ENCODE measurements at places on chromosomes 2 and 18.

DNA sequence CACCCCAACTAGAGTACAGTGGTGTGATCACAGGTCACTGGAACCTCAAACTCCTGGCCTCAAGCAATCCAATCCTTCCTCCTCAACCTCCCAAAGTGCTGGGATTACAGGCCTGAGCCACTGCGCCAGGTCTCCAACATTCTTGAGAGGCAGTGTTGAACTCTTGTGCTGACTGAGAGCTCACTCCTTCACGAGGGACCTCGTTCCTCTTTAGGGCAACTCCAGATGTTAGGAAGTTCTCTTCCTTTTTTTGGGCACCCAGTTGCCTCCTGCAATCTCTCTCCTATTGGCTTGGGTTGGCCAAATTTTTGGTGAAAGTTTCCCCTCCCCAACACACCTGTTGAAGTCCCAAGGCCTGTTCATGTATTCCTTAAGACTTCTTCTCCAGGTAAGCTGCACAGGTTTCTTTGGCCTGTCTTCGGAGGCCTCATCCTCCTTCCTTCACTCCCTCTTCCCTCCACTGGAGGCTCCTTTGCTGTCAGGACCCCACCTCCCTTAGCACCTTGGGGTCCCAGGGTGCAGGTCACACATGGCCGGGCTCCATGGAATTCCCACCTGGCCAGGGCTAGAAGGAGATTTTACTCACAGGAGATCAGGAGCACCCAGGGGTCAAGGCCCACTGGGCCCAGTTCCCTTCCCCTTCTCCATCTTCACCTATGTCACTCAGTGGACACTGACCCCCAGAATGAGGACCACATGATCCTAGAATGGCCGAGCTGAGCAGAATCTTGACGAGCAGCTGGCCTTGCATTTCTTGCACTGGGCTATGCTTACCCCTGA is 94.6 kb upstream of the SMAD2 start:
- no peak for DNase-seq

- DNase-seq = no peak
These were observed 117.2 kb upstream of the NCK2 start for GRCh38 chr2:105627534-105627933.

DNA sequence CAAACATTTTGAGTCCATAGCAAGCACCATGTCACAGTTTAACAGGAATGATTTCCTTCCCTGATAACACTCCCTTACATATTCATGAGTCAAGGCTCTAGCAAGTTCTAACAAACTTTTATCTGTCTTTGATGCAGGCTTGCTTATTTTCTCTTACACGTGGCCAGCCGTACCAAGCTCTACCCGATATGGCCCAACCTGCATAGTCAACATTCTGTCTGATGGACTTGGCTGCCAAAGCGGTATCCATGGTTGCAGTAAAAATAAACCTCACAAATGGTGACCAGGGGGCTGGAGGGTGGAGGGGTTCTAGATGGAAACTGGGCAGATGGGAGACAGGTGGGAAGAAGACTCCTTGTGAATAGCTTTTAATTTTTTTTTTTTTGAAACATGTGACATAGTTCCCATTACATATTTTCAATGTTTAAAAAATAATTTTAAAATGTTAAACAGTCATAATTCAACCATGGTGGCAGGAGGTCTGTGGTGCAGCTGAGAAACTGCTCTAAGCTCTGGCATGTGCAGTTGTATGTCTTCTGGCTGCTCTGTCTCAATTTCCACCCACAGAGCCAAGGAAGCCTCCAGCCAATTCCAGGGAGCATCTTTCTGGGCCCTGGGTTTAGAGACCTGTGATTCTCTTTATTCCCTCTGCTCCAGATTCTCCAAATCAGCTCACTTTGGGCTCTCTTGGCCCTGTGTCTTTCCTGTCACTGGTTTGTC is 20.7 kb upstream of the CXCR1 start:
- DNase-seq = no peak

GRCh38 chr18:10453806-10454680 is at the start of gene APCDD1:
Gene APCDD1, plus strand, starts transcription at chr18:10454635. Its CDS starts 347 bp downstream, at chr18:10454982.
- DNase-seq = peak; percentile 66

GRCh38 chr2:181910028-181910831 is 18.7 kb downstream of the ITPRID2 start:
- no peak for DNase-seq

DNA sequence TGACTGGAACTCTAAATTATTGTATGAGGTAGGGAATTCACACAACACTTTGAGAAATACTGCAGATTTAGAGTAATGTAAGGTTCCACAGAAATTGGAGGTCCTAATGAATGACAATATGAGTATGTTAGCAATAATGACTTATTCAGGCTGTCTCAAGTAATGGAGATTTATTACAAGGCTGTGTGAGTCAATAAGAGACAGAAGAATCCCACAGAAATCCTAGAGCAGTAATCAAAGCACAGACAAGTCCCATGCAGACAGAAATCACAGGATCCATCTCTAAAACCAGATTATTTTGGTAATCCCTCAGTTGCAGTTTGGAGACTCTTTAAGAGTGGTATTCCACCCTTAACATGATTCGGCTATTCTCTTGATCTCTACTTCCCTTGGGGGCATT is 83.6 kb downstream of the FAM161A start:
- no peak for DNase-seq

All from fibroblast of skin of right quadriceps (primary cell).